ENCODE measurements at places on chromosomes 5 and 9. TPM values are rescaled to one million over a fixed set of nuclear protein-coding genes. Genes with fewer than 3 reads are reported as not detected.

DNA sequence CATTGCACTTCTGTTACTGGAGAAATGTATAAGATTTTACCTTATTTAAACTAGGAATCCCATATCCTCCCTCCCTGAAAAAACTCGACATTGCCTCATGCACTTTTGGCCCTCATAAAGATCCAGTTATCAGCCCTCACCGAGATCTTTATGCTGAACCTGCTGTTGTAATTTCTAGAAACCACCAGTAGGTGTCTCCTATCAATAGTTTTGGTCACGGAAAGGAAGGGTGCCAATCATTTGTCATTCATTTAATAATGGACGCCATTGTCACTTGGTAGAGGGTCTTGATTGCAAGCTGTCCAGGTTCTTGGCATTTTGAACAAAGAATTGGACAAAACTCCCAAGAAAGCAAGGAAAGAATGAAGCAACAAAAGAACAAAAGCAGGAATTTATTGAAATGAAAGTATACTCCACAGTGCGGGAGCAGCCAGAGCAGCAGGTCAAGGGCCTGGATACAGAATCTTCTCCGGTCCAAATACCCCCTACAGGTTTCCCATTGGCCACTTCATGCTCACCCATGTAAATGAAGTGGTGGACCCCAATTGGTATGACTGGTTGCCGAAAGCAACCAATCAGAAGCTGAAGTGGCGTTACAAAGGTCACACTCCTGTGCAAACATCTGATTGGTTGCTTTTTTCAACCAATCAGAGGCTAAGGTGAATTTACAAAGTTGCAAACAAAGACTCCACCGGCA is 524.3 kb downstream of the PSAT1 start:
- peak; percentile 44 for DNase-seq

DNA sequence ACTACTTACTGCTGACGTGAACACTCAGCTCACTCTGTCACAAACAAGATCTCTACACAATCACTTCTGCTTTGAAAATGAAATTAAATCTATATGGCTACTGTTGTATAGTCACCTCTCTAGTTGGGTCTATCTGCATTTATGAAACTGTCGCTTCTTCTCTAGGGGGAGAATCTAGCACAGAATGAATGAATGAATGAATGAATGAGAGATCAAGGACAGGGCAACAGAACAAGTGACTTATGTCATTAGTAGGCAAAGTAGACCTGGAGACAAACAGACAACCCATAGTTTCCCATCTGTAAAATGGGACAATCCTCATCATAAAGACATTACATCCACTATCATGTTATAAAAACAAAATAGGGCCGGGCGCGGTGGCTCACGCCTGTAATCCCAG is 13.4 kb downstream of the PTCH1 start:
- DNase-seq = no peak

Gene STX17
- total RNA-seq = 30.5 TPM

Gene CDH9
- not detected for total RNA-seq

DNA sequence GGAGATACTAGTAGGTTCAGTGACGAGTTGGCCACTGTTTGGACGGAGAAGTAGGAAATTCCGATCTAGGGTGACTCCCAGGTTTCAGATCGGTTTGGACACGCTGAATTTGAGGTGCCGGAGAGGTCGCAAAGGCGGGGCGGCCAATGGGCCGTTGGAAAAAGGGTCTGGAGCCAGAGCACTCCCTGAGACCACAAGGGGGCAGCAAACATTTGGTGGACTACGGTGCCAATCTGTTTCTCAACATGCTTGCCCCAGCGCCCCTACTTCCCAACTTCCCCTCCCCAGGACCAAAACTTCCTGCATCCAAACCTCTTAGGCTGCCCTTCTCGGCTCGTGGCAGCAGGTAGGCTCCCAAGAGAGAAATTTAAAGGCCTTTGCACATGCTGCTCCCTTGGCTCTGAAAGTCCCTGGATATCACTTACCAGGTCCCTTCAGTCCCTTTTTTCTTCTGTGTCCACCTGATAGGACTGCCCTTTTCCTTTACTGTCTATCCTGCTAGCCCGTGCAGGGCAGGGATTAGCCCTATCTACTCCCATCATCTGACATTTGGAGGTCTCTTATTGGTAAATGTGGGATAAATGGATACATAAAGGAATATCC is 992 bp upstream of the RPP25L start:
- peak; percentile 56 for DNase-seq
